ENCODE measurements at places on chromosomes 1 and 21. TPM values are rescaled to one million over a fixed set of nuclear protein-coding genes. Genes with fewer than 3 reads are reported as not detected.

GRCh38 chr1:238589843-238590435 lies 699.2 kb upstream of the ZP4 start:
- DNase-seq: no peak

GRCh38 chr21:29805105-29805504 lies 134.7 kb downstream of the GRIK1 start:
- no peak for DNase-seq

DNA sequence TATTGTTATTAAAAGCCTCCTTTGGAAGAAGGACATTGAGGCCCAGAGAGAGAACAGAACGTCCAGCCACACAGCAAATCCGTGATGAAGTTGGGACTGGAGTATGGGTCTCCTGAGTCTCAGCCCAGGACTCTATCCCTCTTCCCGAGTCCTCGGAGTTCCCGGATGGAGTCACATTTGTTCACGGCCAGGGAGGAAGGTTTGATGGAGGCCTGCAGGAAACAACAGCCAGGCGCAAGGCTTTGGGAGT lies 357 bp upstream of the TXLNA start:
- no peak for DNase-seq

GRCh38 chr21:15000081-15000480 lies 64.7 kb downstream of the NRIP1 start:
- DNase-seq: no peak

GRCh38 chr1:212533148-212533517 lies 75.4 kb upstream of the ATF3 start:
- DNase-seq: no peak

- DNase-seq: no peak
Observed at GRCh38 chr1:180923021-180923841, 10.5 kb downstream of the KIAA1614 start.

GRCh38 chr1:12244585-12244984 lies 14.8 kb downstream of the VPS13D start:
- DNase-seq: no peak

DNA sequence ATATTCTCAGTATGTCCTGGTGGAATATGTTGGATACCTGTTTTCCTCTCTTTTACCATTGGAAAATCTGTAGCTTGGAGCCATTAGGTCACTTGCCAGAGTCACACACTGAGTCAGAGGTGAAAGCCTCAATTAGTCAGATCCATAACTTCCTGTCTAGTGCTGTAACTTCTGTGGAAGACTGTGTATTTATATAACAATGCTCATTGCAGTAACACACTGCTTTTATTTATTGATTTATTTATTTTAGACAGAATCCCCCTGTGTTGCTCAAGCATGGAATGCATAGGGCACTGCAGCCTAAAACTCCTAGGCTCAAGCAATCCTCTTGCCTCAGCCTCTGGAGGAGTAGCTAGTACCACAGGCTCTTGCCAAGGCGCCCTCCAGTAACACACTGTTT lies 1.3 kb upstream of the DOCK7 start:
- no peak for DNase-seq

GRCh38 chr21:39106881-39107462 lies 76.3 kb downstream of the PSMG1 start:
- DNase-seq: no peak

Gene UHMK1
- total RNA-seq: 24.7 TPM

Gene ADAM30
- total RNA-seq: 0.11 TPM

Gene ARTN
- 0.70 TPM for total RNA-seq

Gene GJB5
- total RNA-seq: not detected

Gene NR5A2
- 0.89 TPM for total RNA-seq
